ENCODE measurements at places on chromosomes 2 and 18.

GRCh38 chr2:119012345-119013301 is 70.6 kb downstream of the MARCO start:
- no peak for DNase-seq

- no peak for DNase-seq
Measured at GRCh38 chr2:48530033-48530811, at the start of gene STON1. Gene STON1, plus strand, starts transcription at chr2:48530154. Its CDS starts 50,480 bp downstream, at chr2:48580634.

DNA sequence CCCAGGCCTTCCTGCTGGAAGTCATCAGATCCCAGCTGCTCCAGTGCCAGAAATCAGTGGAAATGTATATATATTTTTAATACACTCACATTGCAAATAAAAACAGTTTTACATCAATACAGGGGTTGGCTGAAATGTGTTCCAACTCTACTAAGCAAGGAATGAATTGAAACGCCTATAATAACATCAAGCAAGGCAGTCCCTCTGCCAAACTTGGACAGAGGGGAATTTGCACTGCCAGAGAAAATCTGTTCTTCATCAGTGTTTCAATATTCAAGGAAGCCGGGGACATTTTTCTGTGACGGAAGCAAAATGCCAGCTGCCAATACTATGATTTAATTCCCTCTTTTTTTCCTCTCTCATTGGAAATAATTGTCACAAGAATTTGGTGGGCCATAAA is 335.3 kb downstream of the TNS1 start:
- DNase-seq, result no peak

DNA sequence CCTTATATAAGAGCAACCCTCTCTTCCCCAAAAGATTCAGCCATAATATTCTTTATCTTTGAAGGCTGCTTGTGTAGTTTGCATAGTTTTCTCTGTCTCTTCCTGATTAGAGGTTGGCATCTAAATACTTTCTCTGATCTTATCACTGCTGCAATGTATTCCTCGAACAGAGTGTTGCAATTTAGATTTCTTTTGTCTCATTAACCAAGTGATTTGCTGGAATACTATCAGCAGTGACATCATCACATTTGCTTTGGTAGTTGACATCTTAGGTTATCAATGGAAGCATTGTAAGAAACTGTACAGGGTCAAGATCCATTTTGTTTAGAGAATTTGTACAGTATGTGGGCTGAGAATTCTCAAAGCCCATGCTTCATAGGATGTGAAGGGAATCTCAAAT is 72.0 kb upstream of the NEUROD1 start:
- no peak for DNase-seq

DNA sequence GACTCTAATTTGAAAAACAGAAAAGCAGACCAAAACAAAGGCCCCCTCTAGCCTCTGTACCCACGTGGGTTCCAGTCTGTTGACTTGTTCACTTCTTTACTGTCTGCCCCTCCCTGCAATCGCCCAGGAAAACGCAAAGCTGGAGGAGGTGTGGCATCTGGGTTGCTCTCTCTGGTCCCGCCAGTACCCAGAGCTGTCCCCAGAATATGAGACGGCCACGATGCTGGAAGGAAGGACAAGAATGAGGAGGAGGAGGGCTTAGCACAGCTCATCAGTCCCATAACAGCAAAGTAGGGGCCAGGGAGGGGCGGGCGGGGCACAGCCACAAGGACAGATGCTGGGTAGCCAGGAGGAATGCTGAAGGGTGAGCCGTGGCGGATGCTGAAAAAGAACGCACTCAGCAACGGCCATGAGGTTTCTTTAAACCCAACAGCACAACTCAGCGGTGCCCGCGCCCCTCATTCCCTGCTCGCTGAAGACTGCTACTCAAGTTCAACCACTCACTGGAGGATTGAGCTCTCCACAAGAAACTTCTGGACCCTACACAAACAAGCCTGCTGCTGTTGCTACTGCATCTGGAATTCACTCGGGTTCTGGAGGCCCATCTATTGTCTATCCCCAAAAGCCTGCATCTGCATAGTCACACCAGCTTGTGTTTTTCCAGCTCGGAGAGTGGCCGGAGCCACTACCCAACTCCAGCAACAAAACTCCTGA is 187.7 kb downstream of the HDAC4 start:
- DNase-seq, result no peak

GRCh38 chr2:134504586-134505336 is 214.0 kb downstream of the TMEM163 start:
- DNase-seq, result no peak

GRCh38 chr2:106965611-106966010 is 79.6 kb upstream of the ST6GAL2 start:
- no peak for DNase-seq

DNA sequence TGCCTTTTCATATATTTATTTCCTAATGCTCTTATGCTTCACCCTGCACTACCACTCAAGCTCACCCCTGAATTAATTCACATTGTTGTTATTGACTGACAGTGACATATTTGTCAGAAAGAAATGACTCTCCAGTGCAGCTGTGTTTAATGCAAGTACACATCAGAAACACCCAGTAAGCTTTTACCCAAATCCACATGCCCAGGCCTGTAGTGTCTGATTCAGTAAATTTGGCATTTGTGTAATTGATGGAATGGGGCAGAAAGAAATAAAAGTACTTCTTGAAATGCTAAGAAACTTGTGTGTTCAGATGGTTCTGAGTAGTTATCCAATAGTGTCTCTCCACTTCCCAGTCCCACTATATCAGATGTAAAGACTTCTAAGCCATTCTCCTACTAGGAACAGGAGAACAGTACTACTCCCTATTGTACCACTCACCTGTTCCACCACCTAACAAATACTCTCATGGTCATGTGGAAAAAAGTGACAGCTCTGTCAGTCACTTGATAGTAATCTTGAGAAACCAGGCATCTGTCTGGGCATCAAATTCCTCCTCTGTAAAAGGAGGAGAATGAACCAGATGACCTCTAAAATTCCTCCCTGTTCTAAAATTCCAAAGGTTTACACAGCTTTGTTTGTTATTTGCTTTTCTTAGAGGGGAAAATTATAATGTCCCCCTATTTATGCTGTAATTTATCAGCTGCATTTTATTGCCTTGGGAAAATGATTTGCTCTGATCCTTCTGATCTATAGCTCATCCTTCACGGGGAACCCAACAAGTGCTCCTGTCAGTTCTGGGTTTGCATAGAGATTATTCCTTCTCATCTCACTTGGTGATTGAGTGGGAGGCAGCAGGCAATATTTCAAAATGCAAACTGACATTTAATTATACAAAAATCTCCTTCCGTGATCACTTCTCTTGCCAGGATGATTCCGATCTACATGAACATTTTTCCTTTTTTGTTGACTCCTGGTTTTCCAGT is 70.9 kb downstream of the ZNF385B start:
- DNase-seq, result no peak
